ENCODE measurements at places on chromosomes 16 and 17.

DNA sequence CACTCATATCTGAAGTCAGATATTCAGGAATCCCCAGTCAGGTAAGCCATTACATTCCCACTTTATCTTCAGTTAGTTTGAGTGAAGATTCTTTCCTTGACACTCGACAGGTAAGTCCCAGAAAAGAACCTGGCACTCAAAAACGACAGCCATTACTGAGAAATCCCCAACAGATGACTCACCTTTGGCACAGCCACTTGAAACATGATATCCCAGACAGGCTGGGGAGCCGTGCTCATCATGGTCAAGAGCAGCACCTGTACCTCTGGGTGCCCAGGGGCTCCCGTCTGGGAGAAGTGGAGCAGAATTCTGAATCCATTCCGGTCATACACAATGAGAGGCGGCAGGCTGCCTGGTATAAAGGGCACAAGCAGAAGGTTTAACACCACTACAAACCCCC is 16.8 kb upstream of the COG7 start:
- no peak for DNase-seq

DNA sequence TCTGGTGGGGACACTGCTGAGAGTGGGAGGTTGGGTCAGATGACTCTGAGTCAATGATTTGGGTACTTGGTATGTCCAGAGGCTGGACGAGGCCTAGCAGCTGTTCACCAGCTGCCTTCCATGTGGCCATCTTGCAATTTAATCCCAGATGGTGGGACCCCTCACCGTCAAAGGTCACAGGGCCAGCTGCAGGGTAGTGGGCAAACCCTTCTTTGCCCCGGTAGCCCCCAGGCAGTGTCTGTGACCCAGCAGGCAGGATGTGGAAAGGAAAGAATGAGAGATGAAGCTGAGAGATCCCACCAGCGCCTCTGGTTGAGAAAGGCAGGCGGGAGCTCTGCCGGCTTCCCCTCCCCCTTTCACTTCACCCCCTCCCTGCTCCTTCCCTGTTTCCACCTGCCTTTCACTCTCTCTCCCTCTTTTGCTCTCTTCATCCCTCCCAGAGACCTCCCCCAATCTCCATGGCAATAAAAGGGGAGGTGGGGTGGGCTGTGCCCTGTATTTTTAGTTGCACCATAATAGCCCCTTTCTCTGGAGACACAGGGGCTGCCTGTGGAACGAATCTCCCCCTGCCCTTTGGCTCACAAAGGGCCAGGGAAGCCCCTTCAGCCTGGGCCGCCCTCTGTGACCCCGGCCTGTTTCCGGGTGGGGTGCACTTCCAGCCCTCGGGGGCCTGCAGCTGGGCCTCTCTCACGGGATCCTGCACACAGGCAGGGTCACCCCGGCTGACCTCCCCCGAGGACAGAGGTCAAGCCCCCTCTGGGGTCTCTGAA is 20.2 kb downstream of the CDK5RAP3 start:
- DNase-seq: no peak

DNA sequence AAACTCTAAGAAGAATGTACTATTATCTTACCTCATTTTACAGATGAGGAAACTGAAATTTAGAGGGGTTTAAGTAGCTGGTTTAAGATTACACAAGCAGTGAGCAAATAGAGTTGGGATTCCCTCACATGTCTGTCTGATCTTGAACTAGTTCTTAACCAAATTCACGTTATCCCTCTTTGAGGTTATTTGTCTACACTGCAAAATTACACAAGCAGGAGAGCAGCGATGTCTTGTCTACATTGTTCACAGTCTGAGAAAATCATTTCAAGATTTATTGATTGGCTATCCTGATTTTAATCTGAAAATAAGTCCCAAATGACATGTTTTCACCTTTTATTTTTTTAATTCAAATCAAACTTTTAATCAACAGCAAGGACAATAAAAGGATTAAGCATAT is 56.9 kb downstream of the SOX9 start:
- no peak for DNase-seq

DNA sequence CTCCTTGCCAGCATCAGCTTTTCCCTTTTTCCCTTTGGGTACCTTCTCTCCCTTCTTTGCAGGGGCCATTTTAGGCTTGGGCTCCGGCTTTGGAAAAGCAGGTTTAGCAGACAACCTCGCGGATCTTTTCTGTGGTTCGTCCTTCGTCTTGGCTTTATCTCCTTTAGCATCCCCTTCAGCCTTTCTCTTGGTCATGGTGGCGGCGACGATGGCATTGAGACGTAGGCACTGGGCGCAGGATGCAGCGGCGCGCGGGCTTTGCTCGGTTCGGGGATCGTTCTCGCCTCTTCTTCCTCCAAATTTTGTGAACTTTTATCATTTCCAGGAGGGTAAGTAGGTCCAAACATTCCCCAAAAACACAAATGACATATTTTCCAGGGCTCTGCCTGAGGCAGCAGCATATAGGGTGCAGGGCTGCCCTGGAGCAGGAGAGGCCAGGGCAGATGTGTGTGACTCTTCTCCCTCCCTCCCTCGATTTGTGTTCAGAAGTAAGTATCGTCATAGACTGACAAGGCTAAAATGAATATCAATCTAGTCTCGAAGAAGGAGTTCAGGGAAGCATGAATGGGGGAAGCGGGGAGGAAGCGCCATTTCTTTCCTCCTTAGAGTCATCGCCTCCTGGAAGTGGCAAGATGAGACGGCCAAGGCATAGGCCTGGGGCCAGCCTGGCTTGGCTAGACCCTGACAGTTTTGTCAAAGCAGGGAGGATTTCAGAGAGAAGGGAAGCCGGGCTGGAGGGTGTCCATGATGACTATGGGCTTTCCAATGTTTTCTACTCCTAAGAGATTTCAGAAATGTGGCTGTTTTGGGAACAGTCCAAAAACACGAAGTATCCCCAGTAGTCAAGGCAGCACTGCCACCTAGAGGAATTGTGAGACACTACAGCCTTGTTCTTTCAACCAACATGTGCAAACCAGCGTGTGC is 13.2 kb downstream of the CHCT1 start:
- peak; percentile 59 for DNase-seq

- DNase-seq: no peak
These were observed 394.1 kb upstream of the TNRC6C start for GRCh38 chr17:77564278-77564920.

DNA sequence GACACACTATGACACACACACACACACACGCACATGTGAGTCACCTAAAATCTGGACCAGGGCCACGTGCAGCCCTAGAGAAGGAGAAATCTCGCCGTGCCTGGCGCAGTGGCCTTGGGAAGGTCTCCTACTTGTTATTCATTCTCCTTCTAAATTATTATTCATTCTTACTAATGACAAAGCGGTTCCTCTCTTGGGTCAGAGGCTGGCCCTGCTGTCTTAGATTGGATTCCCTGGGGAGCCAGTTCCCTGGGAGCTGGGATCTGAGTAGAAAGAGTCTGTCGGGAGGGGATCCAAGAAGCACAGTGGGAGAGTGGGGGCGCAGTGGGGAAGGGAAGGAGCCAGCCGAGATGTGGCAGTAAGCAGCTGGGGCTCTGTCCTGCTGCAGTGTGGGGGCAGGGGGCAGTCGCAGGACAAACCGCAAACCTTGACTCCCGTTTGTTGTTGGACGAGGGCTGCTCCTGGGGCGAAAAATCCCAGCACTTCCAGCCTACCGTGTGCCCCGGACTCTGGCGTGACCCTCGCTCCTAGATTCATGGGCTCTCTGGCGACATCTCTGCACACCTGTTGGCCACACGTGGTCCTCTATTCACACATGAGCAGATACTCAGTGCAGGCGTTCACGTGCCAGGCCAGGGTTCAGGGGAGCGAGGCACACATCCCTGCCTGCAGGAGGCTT is 18.7 kb upstream of the JPH3 start:
- no peak for DNase-seq

GRCh38 chr17:7563115-7563869 is 1.6 kb downstream of the SENP3 start:
- no peak for DNase-seq

GRCh38 chr17:2990396-2990795 is 73.0 kb downstream of the OR1D5 start:
- no peak for DNase-seq

Data from SK-N-MC (cell line).